ENCODE measurements at places on chromosomes 2 and 18.

DNA sequence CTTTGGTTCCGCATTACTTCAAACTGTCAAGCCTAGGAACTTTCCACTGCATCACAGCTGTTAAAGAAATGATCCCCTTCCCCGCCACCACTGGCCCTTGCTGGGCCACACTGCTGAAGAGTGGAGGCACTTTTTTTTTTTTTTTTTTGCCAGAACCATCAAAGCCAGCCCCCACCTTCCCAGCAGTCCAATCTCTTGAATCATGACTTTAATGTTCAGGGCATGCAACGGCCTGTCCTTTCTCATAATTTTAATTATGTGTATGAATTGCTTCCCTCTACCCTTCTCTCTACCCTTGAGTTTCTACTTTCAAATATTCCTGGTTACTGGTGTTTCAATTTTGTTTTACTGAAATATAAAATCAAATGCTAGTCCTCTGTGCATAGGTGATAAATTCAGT, 102.1 kb upstream of the LMAN1 start:
- no peak for DNase-seq

DNA sequence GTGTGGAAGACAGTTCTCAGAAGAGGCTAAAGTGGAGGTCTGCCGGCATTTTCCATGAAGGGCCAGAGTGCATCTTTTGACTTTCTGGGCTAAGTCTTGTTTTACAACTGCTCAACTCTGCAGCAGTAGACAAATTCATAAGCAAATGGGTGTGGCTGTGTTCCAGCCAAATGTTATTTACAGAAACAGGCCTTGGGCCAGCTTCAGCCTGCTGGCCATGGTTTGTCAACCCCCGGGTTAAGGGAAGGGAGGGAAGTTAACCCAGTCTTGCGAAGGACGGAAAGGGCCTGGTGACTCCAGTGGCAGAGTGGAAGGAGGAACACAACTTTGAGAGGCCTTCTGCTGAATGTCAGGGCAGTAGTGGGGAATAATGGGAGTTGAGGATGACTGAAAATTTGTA, 34.3 kb upstream of the NCKAP5 start:
- DNase-seq, result no peak

DNA sequence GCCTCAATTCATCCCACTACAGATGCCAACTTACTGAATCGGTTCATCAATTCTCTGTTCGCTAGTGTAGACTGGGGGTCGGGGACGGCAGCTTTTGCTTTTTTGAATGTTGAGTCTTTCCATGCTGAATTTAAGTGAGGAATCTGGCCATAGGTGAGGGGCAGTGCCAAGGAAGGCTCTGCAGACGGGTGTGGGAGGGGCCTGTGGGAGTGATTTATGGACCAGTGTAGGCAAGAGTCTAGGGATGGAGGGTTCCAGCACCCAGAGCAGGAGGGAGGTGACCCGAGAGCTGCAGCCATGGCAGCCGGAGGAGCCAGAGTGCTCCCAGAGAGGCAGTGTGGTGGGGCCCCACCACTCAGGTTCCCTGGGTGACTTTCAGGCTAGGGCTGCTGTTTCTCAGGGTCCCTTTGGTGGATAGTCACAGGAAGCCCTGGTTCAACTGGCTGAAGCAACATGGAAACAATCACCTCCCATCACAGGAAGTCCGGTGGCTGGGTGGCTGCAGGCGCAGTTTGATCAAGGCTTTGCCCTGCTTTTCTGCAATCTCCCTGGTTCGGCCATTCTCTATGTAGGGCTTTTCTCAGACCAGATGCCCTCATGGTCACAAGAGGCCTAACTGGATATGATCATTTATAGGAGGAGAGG, 16.9 kb upstream of the TEX44 start:
- no peak for DNase-seq

- DNase-seq, result no peak
Measured at GRCh38 chr2:25029183-25029554, 12.7 kb upstream of the EFR3B start.

GRCh38 chr2:133768256-133768655, 200.0 kb upstream of the NCKAP5 start:
- DNase-seq, result no peak

DNA sequence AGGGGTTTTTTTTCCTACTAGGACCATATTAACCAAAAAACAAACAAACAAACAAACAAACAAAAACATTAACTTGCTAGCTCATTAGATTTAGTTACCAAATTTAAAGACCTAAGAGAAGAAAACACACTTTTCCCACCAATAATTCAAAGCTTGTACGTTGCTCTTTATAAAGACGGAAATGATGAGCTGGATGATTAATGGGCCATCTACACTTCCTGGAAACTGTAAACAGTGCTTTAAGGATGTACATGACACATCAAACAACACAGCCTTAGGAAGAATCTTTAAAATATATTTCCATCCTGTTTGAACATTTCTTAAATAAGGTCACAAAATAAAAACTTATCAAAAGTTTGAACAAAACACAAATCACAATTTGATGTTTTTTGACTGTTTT, 982 bp downstream of the BMP10 start:
- no peak for DNase-seq

DNA sequence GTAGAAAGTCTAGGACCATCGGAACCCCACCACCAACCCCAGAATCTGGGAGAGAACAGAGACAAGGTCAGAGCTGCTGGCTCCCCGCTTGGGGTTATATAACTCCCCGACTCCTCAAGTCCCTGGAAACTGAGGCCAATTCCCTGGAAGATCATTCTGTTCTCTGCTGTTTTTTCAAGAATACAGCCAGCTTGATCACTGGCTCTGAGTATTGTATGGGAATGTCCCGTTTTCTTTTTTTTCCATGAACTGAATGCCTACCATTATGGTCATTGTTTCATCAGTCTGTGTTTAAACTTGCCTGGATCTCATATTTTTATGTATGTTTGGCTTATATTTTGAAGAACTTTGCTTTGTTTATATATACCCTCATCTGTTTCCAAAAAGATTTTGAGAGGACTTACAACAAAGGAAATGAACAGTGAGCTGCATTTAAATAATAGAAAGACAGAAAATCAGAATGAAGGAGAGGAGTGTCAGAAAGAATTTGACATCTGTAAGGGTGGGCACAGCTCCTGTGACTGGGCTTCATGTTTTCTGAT, 90.0 kb upstream of the ALPP start:
- no peak for DNase-seq

DNA sequence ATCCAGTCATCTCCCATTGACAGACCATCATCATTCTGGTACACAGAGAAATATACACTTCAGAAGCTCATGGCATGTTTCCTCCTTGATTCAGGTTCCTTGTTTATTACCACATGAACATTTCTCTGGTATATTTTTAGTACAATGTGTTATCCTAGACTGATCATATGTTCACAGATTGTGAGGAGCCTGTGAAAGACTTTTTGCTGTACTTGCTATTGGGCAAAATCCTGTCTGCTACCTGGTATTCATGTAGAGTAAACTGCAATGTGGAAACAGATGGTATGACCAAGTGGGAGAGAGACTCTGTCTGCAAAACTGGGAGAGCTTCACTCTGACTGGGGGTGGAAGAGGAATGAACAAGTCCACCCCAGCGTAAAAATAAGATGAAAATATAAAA, 657.2 kb downstream of the IRS1 start:
- DNase-seq, result no peak

- no peak for DNase-seq
Measured at GRCh38 chr2:209380293-209380692, 43.6 kb upstream of the MAP2 start.
